Gastrocnemius medialis (tissue), 4 donors: ENCODE measurements at places on chromosomes 2 and 18. TPM values are rescaled to one million over a fixed set of nuclear protein-coding genes. Genes with fewer than 3 reads are reported as not detected.

DNA sequence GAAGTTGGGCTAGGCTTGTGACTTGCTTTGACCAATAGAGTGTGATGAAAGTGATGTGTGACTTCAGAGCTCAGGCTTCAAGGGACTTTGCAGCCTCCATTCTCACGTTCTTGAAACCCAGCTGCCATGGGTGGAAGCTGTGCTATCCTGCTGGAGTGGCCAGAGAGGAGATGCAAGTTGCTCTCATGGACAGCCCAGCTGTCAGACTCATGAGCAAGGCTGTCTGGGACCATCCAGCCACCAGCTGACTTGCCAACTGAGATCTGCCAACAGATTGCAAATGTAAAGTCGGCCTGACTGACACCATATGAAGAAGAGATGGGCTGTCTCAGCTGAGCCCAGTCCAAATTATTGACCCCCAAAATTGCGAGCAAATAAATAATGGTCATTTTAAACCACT, 226.4 kb upstream of the CXCR4 start:
- no peak for DNase-seq

DNA sequence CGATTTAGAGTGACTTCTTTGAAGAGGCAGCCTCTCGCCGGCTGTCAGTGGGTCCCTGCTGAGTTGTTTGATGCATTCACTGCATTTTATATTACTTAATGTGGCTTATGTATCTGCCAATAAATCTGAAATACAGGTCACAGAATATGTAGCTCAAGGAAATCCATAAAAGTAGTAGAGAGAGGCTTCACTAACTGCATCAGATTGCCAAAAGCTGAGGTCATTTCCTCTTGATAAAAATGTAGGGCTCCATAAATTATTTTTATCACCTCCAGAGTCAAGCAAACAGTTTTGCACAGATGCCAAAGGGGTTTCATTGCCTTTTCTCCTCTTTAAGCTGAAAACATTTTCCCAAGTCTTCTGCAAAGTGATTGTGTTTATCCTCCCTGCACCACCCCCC, 36.5 kb upstream of the CCDC93 start:
- no peak for DNase-seq

DNA sequence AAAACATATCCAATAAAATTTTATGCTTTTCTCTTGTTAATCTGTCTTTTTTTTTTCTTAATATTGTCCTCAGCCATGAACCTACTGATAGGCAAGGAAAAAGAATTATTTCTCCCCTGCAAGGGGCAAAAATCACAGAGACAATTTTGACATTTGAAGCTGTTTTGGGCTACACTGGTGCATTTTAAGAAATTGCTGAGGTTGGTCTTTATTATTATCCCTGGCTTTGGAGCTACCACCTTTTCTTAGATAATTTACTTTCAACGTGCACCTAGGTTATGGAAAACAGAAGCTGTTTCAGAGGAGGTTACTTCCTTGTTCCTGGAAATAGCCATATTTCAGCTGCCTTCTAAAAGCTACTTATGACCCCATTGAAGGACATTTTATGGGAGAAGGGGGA, 195.5 kb upstream of the KYNU start:
- no peak for DNase-seq

The THAP4 gene
- total RNA-seq, result 82.7 TPM

- no peak for DNase-seq
Measured at GRCh38 chr2:103616891-103617290, 855.1 kb downstream of the TMEM182 start.

GRCh38 chr2:134086594-134087219, 167.2 kb upstream of the MGAT5 start:
- DNase-seq, result no peak

The CDH19 gene
- total RNA-seq, result 1.5 TPM

The LONRF2 gene
- 7.6 TPM for total RNA-seq
